ENCODE measurements at places on chromosomes 13 and 19. TPM values are rescaled to one million over a fixed set of nuclear protein-coding genes. Genes with fewer than 3 reads are reported as not detected.

The IGFL2 gene
- not detected for total RNA-seq

The ZNF625 gene
- total RNA-seq: 11.4 TPM

The BICRA gene
- total RNA-seq: 14.7 TPM

The F2RL3 gene
- 3.2 TPM for total RNA-seq

The FFAR2 gene
- 0.22 TPM for total RNA-seq

The SLC1A6 gene
- total RNA-seq: not detected

The VSTM1 gene
- total RNA-seq: 0.35 TPM

The ZNF460 gene
- total RNA-seq: 81.3 TPM

The LENG8 gene
- total RNA-seq: 208 TPM

The KMT2B gene
- 40.8 TPM for total RNA-seq

The ZNF813 gene
- total RNA-seq: 5.1 TPM

The GDF15 gene
- 51.2 TPM for total RNA-seq

The ARHGEF1 gene
- 139 TPM for total RNA-seq

The CD33 gene
- 14.0 TPM for total RNA-seq

The UBL3 gene
- 34.1 TPM for total RNA-seq

The PPP1R13L gene
- total RNA-seq: 32.4 TPM

The GFY gene
- not detected for total RNA-seq

The TEX101 gene
- total RNA-seq: not detected

The ZIC2 gene
- total RNA-seq: 1.4 TPM

The BRME1 gene
- total RNA-seq: 1.8 TPM

The PGPEP1 gene
- total RNA-seq: 54.5 TPM

The ADM5 gene
- total RNA-seq: 2.1 TPM

The MBD3L3 gene
- not detected for total RNA-seq

The KIR2DL3 gene
- 0.25 TPM for total RNA-seq

The RDH13 gene
- total RNA-seq: 38.7 TPM

The TJP3 gene
- total RNA-seq: 26.5 TPM

The NKG7 gene
- 7.9 TPM for total RNA-seq

The C19orf85 gene
- total RNA-seq: not detected

The ZNF585A gene
- 10.2 TPM for total RNA-seq

The ZNF442 gene
- total RNA-seq: 9.1 TPM

The TMC4 gene
- total RNA-seq: 98.9 TPM

The LRG1 gene
- total RNA-seq: 26.4 TPM

The TMEM150B gene
- total RNA-seq: 3.6 TPM

The TSKS gene
- total RNA-seq: 0.50 TPM

The LILRB2 gene
- total RNA-seq: 11.5 TPM
